ENCODE measurements at places on chromosomes 7 and 10.

DNA sequence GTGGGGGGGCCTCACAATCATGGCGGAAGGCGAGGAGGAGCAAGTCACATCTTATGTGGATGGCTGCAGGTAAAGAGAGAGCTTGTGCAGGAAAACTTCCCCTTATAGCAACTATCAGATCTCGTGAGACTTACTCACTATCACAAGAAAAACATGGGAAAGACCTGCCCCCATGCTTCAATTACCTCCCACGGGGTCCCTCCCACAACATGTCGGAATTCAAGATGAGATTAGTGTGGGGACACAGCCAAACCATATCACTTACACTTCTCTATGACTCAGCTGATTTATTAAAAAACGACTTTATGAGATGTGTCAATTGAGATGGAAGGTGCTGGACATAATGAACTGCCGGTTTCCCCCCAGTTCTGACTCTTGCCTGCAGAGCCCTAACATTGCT, 23.8 kb upstream of the CHN2 start:
- no peak for DNase-seq

- DNase-seq = peak; percentile 41
Observed at GRCh38 chr7:131235489-131236317, 92.0 kb upstream of the MKLN1 start.

- no peak for DNase-seq
Observed at GRCh38 chr7:55050281-55050680, 31.5 kb downstream of the EGFR start.

DNA sequence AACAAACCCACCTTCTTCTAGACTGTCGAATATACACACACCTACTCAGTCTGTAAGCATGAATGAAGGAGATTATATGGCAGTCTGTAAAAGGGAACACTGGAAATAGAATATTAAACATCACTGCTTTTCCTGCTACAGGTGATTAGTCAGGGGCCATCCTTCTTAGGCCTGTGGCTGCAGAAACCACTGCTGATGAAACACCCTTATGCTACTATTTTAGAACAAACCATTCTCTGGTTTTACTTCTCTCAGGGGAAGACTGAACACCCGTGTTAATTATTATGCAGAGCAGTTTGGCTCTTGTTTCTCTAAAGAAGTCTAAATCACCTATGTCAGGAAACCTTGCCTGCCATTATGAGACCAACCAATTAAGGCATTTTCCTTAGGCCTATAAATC, 351.1 kb upstream of the KLF6 start:
- no peak for DNase-seq

DNA sequence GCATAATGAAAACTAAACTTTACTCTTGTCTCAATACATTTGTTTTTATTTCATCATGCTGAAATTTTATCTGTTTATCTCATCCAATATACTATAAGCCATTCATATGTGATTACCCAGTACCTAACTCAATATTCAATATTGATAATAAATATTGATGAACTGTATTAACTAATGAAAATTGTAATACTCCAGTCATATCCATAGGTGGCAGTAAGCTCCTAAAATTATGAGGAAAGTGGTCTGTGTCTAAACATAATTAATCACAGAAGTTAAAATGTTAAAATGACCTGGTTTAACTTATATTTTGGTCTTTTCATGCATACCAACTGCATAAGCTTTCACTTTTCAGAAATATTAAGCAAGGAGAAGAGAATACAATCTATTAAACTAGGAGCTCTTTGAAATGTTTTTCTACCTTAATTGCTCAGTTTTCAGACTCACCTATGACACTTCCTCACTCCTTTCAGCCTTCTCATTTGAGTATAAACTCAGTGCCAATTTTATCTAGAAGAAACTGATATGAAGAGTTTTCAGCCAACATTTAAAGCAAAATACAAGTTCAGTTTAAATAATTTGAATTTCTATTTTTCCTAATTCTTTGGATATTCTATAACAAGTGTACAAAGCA, 30.5 kb upstream of the VWDE start:
- no peak for DNase-seq

DNA sequence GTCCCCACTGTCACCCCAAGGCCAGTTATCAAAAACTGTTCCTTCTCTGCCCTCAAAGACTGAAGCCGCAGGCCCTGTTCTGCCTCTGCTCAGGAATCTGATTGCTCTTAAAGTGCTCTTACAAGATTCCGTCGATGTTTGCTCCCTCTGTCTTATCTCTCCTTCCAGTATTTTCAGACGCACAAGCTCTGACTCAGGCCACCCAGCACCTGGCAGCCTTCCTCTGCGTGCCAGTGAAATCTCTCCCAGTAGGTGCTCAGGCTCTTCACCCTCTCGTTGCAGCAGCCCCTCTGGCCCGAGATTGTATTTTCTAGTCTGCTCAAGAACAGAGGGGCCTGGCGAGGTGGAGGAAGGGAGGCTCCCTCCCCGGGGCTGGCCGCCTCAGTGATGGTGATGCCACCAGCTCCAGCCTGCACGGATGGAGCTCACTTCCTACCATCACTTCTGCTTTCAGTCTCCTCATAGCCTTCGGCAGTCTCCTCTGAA, 276.2 kb downstream of the USP6NL start:
- no peak for DNase-seq

- no peak for DNase-seq
Observed at GRCh38 chr10:131532291-131532690, 220.8 kb upstream of the TCERG1L start.

- no peak for DNase-seq
Observed at GRCh38 chr10:124745673-124746072, 1.5 kb upstream of the FAM53B start.

DNA sequence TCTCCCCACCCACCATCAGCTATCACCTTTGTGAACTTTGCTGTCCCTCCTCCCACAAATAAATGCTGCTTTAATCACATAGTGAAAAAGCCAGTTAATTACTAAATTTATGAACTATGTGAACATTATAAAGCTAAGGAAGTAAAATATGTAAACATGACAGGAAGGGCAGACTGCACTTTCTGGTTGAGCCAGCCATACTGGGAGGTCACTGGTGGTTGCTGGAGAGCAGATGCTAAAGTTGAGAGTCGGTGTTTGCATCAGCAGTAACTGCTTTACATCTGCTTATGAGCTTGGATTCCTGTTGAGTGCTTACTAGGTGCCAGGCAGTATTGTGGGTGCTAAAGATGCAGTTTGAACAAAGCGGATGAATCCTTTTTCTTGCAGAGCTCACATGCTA, 209.9 kb upstream of the FZD1 start:
- DNase-seq = no peak

GRCh38 chr7:138292951-138293350, 167.1 kb upstream of the TRIM24 start:
- DNase-seq = no peak

DNA sequence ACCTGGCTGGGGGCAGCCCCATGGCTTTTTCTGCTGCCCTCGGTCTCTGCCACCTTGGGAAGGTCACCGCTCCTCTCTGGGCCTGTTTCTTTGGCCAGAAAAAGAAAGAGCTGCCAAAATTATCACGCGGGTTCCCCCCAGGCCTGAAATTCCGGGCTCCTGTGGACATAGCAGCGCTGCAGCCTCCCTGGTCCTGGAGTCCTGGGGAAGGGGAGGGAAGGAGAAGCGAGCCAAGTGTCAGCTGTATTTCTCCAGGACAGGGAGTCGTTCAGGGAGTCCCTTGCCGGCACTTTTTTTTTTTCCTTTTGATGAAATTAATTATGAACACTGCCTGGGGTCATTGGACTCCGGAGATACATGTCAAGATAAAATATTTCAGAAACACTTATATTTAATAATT, 152.3 kb upstream of the GPR26 start:
- no peak for DNase-seq

DNA sequence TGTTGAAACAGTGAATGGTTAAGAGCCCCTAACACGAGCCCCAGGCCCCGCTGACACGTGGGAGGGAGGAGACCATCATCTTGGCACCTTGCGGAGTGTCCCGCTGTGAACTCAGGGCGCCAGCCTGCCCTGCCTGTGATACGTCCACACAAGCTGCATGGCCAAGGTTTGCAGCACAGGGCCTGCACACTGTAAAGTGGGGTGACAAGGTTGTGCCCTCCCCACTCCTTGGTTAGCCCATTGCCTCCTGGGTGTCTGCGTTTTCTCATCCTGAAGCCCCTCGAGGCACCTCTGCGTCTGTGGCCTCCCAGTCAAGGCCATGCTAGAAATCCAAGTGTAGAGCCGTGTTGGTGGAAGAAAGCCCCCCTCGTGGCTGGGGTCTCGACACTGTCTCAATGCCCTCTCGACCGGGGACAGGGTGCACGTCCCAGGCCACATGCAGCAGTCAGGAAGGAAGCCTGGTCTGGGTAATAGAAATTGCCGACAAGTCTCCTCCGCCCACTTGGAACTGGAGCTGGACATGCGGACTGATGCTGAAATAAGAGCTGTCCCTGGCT, 192.1 kb downstream of the DNAJB6 start:
- DNase-seq = no peak

DNA sequence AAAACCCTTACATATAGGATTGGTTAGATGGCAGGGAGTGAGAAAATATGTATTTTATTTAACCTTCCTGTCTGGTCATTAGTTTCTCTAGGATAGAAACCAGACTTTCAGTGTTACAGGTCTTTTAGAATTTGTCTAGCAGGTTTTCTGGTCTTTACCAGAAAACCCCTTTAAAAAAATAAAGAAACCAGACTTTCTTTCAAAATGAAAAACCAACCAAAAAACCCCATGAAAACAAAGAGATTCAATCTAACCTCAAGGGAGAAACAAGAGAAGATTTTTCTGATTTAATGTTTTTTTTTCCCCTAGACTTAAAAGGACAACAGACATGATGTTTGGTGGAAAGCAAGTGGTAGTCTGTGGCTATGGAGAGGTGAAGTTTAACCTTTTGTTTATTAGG, 28.7 kb upstream of the STRIP2 start:
- DNase-seq = no peak

DNA sequence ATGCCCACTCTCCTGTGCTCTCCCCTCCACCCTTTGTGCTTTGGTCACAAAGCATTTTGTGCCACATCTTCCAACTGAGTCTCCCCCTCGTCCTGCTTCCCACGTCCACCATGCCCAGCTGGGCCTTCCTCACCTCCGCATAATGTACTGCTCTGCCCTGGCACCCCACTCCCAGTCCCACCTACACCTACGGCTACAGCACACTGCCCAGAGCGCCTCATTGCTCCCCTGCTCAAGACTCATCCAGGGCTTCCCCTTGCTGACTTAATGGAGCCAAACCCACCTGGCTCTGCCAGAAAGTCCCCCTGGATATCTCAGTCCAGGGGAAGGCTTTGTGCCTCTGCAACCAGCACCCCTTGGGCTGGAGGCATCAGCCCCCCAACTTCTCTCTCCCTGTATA, 299.2 kb upstream of the ZMIZ1 start:
- DNase-seq = no peak

DNA sequence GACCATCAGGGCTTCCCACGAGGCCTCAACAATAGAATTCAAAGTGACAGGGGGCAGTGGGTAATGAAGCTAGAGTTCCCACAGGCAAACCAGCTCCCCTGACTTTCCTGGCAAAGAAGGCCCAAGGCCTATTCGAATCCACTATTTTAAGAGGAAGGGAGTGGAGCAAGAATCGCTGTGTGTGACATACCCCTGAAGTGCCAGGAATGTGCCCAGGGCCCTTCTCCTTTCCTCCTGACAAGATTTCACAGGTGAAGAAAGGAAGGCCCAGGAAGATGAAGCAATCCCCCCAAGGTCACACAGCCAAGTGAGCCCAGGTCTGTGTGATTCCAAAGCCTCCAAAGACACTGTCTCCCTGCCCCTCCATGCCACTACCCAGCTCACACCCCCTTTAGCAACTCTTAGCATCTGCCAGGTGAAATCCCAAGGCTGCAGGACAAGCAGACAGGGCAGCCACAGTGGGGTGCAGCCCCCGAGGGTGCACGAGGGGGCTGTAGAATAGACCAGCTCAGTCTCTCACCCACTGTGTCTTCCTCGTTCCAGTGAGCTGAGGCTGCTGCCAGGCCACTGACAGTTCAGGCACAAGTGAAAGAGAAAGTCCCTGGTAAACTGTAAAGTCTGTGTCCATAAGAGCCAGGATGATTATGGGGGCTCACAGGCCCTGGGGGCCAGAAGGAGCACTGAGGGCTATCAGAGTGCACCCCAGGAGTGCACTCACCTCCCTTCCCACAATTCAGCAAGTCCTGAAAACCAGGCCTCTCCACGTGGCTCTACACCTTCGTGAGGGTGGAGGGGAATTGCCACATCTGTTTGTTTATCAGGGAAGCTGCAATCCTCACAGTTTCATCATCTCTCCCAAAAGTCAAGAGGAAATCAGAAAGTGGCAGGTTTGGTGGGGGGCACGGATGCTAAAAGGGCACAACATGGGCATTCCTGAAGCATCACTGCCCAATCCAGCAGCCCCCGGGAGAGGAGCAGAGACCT, 70.8 kb upstream of the ZMIZ1 start:
- no peak for DNase-seq

- DNase-seq = no peak
Observed at GRCh38 chr7:33692956-33693355, 212.4 kb upstream of the BMPER start.
